Cardiac muscle cell (in vitro differentiated cells and primary cell): ENCODE measurements at places on chromosomes 4 and X. TPM values are rescaled to one million over a fixed set of nuclear protein-coding genes. Genes with fewer than 3 reads are reported as not detected.

UBE2A gene
- 98.2 and 106 TPM in 2 replicates for polyA plus RNA-seq

ZIC3 gene
- polyA plus RNA-seq: 1.7 and 1.8 TPM in 2 replicates

SPACA5 gene
- polyA plus RNA-seq: not detected in 2 replicates

MAP3K15 gene
- 1.9 and 2.8 TPM in 2 replicates for polyA plus RNA-seq

CXCL1 gene
- polyA plus RNA-seq: not detected in 2 replicates

VCX gene
- not detected in 2 replicates for polyA plus RNA-seq

CT47B1 gene
- not detected in 2 replicates for polyA plus RNA-seq
